KG1 (cell line): ENCODE measurements at places on chromosomes 2 and 18.
A peak's percentile ranks its signal among the peaks of the same experiment; 100 is the strongest.

DNA sequence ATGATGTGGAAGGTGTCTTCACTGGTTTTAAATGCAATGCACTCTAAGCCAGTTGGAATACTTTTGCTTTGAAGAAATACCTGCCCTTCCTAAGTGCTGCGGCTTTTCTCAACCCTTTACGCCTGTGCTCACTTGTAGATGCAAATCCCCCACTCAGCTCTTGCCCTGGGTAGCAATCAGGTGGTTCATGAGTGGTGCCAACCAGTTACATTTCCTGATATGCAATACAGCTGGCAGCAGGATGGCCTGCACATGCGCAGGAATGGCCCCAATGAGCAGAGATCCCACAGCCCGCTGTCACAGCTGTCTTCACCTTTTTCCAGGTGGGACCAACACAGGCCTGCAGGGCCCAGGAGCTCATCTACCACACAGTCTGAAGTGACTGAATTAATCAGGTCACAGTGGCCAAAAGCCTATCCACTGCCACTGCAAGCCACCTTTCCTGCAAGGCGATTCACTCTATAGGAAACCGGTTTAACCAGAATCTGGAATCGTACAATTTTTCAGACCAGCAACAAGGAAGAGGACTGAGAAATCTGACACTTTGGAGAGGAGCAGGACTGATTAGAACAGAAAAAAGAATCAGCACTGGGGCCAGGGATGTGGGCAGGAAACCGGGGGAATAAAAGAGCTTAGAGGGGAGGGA is 247.8 kb downstream of the MYT1L start:
- no peak for DNase-seq

DNA sequence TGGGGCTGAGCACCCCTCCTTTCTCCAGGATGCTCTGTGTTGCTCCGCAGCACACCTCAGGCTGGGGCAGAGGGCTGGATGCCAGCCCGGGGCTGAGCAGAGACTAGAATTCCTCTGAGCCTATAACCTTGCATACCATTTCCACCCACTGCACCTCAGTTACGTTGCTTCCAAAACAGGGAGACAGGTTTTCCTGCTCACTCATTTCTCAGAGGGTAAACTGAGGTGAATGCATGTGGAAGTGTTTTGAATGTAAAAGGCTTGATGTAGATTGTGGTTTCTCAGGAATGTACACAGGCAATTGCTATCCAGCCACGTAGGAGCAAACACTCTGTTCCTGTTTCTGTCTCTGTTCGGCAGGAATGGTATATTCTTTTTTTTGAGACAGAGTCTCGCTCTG is 45.3 kb downstream of the EDAR start:
- DNase-seq: no peak

- DNase-seq: no peak
Measured at GRCh38 chr2:241157841-241158545, 7.7 kb downstream of the PPP1R7 start.

DNA sequence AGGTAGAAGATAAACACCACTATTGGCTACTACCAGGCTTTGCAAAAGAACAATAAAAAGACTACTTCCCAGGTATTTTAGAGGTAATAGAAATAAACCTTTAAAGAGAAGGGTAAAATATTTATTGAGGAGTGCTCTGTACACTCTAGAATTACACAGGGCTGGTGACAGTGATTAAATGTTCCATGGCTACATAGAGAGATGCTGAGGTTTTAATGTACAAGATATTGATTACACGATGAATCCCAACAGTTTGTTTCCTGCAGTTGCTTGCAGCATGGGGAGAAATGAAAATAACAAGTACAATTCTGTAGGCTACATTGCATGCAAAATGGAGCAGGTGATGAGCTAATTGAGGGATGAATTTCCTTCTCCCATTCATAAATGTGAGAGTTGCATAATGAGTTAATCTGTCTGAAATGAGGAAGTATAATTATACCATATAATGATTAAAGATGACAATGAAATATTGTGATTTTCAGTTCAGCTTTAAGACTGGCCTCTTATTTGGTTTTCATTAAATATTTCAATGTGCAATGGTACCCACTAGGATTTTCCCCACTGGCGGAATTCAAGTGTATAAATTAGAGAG is 266.1 kb downstream of the SOCS6 start:
- DNase-seq: no peak

DNA sequence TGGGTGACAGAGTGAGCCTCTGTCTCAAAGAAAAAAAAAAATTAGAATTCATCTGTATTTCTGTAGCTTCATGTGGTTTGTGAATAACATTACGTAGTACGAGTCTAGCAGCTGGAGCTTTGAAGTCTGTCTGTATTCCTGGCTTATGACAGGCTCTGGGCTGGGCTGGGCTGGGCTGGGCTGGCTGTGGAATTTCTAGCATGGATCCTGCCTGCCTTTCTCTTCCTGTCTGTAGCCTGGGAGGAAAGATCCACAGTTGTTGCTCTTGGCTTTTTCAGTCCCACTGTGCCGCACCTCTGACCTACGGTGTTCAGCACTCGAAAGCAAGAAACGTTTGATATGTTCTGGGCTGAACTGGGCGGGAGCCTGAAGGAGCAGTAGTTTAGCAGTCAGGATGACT is 55.4 kb downstream of the BOLA3 start:
- no peak for DNase-seq

DNA sequence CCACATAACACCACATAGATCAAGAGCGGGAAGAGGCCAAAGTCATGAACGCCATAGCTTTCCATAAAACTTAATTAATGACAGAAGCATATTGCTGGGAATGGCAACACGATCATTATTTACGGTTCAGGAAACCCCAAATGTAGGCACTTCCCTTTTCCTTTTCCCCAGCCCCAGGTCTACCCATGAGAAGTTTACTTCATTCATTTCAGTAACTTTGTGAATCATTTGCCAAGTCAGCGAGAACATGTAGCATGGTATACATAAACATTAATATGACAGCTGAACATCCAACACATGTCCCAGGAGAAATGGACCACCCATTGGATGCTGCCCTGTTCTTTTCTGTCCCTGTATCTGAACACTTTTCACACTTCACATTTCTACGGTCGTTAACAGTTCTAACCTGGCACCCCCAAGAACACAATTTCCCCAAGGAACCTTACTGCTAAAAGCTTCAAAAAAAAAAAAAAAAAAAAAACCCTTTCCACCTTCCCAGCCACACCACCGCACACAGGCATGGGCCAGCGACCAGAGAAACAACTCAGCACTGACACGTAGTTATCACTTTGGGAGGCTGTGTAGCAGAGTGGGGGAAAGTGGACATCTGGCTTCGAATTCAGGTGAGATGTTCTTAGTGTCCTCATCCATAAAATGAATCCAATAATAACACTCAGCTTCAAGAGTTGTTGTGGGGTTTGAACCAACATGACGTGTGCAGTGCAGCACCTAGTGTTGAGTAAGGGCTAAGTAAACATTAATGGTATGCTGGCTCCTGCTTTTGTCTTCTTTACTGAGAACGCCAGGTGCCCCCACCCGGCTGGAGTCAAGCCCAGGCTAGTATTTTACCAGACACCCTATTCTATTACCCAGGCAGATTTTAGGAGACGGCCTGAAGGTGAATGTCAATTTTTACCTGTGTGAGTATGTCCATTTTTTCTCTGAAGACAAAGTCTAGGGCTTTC is 371.5 kb downstream of the LNPK start:
- no peak for DNase-seq

GRCh38 chr2:228039752-228040534 is 141.5 kb downstream of the SPHKAP start:
- no peak for DNase-seq

DNA sequence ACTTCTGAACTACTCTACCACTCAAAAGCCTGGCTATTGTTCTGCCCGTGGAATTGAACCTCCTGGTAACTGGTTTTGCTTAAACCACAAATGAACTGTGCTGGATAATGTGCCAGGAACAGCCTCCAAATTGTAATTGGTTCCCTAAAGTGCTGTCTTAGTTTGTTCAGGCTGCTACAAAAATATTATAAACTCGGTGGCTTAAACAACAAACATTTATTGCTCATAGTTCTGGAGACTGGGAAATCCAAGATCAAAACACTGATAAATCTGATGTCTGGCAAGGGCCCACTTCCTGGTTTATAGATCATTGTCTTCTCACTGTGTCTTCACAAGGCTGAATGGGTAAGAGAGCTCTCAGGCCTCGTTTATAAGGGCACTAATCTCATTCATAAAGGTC is 149.2 kb upstream of the NCKAP5 start:
- DNase-seq: no peak

GRCh38 chr2:6429210-6429986 is 436.3 kb downstream of the CMPK2 start:
- DNase-seq: no peak

GRCh38 chr2:38194751-38195150 is 118.8 kb upstream of the CYP1B1 start:
- DNase-seq: no peak

DNA sequence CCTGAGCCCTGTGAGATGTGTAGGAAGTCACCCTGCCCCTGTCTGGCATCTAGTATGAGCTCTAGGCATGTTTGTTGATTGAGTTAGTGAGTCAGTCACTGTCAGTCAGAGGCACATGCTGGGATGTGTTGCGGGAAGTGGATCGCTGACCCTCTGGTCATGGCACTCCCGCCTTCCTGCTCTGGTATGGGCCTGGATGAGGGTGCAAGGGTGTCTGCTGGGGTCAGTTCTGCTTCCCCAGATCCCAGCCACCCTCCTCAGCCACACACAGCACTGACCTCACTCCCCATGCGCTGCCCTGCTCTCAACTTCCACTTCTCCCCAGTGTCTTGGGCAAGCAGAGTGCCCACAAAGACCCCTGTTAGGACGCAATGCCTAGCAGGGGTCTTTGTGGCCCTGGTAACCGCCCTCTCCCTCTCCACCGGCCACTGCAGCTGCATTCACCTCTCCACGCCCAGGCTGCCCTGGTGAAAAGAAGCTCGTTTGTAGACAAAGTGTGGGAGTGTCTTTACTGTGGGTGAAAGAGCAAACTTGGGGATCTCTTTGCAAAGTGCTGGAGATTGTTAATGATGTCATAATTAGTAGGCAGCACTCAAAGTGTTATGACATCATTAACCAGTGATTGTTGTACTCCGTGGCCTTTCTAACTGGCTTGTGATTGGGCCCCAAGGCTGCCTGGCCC is 252.1 kb downstream of the LDLRAD4 start:
- no peak for DNase-seq

DNA sequence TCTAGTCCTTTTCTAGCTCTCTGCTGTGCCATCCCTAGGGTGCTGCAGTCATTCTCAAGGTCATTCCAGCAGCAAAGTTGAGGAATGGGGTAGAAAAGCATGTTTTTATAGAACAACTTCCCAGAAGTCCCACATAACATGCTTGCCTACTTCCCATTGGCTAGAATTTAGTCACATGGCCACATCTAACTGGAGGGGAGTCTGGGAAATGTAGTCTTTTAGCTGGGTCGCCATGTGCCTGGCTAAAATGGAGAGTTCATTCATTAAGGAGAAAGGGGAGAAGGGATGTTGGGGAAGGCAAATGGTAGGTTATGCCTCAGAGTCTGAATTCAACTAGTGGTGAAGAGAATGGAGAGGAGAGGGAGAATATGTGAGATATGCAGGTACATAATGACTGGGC is 85.7 kb downstream of the SLC4A3 start:
- no peak for DNase-seq

GRCh38 chr2:226334981-226335720 is 464.5 kb downstream of the IRS1 start:
- no peak for DNase-seq

DNA sequence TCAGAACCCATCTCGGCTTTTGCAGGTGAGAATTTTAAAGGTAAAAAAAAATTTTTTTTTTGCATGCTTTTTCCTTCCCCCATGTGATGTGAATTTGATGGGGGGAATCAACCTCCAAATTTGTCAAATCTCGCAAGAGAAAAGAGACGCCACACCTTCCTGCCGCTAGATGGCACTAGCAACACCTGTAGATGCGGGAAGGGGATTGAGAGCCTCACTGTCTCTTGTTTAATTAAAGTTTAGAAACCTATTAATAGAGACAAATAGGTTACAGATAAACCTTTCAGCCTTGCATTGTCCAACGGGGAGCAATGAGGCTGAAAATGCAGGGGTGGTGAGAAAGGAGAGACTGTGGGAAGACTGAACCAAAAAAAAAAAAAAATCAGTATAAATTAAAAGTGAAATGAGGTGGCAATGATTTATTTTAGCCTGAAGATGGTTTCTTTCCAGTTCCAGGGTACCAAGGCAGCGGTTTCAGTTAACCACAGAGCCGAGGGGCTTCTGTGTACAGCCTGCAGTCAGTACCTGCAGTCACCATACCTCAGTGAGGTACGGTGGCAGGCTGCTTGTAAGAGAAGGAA is 84.6 kb downstream of the NRP2 start:
- DNase-seq: peak; percentile 57

DNA sequence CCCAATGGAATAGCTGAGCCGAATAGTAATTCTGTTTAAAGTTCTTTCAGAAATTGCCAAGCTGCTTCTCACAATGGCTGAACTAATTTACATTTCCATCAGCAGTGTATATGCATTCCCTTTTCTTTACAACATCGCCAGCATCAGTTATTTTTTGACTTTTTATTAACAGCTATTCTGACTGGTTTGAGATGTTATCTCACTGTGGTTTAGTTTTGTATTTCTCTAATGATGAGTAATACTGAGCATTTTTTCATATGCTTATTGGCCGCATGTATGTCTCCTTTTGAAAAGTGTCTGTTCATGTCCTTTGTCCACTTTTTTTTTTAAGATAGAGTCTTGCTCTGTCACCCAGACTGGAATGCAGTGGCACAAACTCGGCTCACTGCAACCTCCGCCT is 100.7 kb downstream of the C2orf74 start:
- DNase-seq: no peak

- peak; percentile 71 for DNase-seq
Measured at GRCh38 chr2:128710729-128711128, 392.1 kb upstream of the HS6ST1 start.

DNA sequence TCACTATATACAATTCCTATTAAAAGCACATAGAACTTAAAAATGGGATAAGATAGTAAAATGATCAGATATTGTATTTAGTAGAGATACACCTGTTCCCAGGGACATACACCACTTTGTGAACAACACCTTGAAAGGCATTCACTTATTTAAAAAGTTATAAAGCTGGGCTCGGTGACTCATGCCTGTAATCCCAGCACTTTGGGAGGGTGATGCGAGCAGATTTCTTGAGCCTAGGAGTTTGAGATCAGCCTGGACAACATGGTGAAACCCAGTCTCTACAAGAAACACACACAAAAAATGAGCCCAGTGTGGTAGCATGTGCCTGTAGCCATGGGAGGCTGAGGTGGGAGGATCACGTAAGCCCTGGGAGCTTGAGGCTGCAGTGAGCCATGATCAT is 90.9 kb downstream of the RAPGEF4 start:
- no peak for DNase-seq

DNA sequence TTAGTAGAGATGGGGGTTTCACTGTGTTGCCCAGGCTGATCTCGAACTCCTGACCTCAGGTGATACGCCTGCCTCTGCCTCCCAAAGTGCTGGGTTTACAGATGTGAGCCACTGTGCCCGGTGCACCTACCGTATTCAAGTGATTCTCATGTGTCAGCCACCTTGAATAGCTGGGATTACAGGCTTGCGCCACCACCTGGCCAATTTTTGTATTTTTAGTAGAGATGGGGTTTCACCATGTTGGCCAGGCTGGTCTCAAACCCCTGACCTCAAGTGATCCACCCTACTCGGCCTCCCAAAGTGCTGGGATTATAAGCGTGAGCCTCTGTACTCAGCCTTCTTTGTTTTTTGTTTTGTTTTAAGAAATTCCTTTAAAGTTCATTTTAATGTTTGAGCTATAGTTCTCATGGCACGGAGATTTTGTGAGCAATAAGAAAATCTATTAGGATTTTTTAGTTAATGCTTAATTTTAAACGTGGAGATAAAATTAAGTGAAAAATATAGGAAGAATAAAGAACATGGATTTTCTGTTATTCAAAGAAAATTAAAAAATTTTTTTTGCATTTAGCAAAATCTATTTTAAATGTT is 242.6 kb downstream of the PHLPP1 start:
- peak; percentile 30 for DNase-seq

GRCh38 chr2:163774862-163775261 is 39.1 kb upstream of the FIGN start:
- no peak for DNase-seq
